ENCODE measurements at places on chromosomes 12 and 14.

- DNase-seq = no peak
Measured at GRCh38 chr12:63846238-63846967, 1.9 kb downstream of the SRGAP1 start.

- no peak for DNase-seq
Measured at GRCh38 chr12:24496755-24497154, 452.1 kb downstream of the BCAT1 start.

- DNase-seq = peak; percentile 17
Measured at GRCh38 chr12:90854136-90854689, 100.8 kb downstream of the CCER1 start.

GRCh38 chr14:89237921-89238529 is 179.0 kb downstream of the FOXN3 start:
- DNase-seq = peak; percentile 18

DNA sequence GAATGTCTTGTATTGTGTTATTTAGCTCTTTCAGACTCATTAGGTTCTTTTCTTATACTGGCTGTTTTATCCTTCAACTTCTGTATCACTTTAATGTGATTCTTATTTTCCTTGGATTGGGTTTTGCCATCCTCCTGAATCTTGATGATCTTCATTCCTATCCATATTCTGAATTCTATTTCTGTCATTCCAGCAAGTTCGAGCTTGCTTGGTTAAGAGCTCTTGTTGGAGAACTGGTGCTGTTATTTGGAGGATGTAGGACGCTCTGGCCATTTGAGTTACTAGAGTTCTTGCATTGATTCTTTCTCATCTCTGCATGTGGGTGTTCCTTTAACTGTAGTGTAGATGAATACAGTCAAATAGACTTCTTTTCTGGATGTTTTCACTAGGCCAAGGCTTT is 142.3 kb upstream of the SLC38A2 start:
- DNase-seq = no peak

DNA sequence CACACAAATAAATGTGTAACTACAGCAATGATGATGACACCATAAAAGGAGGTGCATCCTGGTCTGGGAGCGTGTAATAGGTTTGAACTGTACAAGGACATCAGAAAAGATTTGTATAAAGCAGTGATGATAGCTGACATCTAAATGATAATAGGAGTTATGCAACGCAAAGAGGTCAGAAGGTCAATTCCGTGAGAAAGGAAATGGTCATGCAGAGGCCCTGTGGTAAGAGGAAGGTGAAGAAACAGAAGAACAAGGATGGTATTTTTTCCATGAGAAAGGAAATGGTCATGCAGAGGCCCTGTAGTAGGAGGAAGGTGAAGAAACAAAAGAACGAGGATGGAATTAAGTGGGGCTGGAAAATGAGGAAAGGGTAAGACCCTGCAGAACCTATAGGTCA is 106.7 kb upstream of the TMPO start:
- DNase-seq = peak; percentile 60

Measured in inflammatory macrophage (primary cell).